ENCODE measurements at places on chromosomes 6 and 20. TPM values are rescaled to one million over a fixed set of nuclear protein-coding genes. Genes with fewer than 3 reads are reported as not detected.

DNA sequence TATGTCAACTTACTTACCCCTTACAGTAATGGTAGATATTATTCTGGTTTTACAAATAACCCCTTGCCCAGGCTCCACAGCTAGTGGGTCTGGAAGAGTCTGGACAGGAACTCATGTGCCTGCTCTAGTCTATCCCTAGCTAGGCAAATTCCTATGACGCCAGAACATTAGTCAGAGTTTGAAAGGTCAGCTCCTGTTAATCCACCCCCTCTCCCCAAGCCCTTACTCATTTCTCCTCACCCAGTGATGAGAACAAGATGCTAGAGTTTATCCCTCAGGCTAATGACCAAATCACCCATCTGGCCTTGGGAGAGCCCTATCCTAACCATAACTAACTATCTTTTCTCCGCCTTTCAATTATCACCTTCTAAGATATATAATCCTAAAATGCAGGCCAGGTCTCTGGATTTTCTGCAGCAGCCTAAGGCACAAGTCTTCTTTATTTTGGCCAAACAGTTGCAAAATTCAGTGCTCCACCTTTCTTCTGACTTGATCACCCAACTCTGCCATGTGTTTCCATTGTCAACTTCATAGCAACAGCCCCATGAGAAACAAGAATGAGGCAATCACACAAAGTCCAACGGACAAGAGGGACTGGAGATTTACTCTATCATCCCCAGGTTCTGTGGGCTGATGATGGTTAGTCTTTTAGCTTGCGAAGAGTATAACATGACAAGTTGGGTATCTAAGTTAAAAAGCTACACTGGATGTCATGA is 113.3 kb downstream of the TASP1 start:
- DNase-seq = no peak
- H3K4me1 ChIP-seq = no peaks in the 10 kb centered on the region
- peaks cover 7% of the 10 kb centered on the region for H3K36me3 ChIP-seq
- H3K27ac ChIP-seq = no peak overlapping the region
- no peaks in the 10 kb centered on the region for H3K27me3 ChIP-seq

GRCh38 chr6:25153079-25153478 is 126.1 kb upstream of the CARMIL1 start:
- no peaks in the 10 kb centered on the region for H3K36me3 ChIP-seq
- no peak overlapping the region for H3K27ac ChIP-seq
- H3K4me3 ChIP-seq = no peak overlapping the region
- no peak for DNase-seq

DNA sequence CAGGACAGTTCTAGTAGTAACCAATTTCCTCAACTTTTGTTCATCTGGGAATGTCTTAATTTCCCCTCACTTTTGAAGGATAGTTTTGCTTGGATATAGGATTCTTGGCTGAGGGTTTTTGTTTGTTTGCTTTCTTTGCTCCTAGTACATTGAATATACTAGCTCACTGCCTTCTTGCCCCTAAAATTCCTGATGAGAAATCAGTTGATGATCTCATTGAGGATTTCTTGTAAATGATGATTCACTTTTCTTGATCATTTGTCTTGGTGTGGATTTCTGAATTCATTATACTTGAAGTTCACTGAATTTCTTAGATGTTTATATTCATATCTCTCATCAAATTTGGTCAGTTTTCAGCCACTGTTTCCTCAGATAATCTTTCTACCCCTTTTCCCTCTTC is 49.1 kb upstream of the PRDM1 start:
- no peaks in the 10 kb centered on the region for H3K4me1 ChIP-seq
- H3K4me3 ChIP-seq = no peak overlapping the region
- H3K36me3 ChIP-seq = no peaks in the 10 kb centered on the region
- DNase-seq = no peak

DNA sequence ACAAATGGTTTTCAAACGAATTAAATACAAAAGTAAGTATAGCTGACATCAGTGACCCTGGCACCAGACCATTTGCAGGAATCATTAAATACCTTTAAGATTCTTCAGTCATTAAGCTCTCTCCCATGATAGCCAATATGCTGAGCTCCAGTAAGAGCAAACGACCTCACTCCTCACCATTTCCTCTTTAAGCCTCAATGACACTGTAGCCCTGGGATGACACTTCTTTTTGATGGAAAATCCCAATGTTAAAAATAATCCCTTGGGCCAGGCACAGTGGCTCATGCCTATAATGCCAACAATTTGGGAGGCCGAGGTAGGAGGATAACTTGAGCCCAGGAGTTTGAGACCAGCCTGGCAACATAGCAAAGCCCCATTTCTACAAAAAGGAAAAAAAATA is 3.3 kb upstream of the SGK1 start:
- DNase-seq = no peak
- no peaks in the 10 kb centered on the region for H3K4me1 ChIP-seq
- H3K27me3 ChIP-seq = no peaks in the 10 kb centered on the region
- no peak overlapping the region for H3K27ac ChIP-seq
- H3K4me3 ChIP-seq = no peak overlapping the region
- no peaks in the 10 kb centered on the region for H3K36me3 ChIP-seq

- DNase-seq = peak; percentile 61
- no peak overlapping the region for H3K4me3 ChIP-seq
- no peaks in the 10 kb centered on the region for H3K27me3 ChIP-seq
- H3K36me3 ChIP-seq = no peaks in the 10 kb centered on the region
- no peaks in the 10 kb centered on the region for H3K4me1 ChIP-seq
Observed at GRCh38 chr6:7505189-7505699, 36.2 kb upstream of the DSP start.

DNA sequence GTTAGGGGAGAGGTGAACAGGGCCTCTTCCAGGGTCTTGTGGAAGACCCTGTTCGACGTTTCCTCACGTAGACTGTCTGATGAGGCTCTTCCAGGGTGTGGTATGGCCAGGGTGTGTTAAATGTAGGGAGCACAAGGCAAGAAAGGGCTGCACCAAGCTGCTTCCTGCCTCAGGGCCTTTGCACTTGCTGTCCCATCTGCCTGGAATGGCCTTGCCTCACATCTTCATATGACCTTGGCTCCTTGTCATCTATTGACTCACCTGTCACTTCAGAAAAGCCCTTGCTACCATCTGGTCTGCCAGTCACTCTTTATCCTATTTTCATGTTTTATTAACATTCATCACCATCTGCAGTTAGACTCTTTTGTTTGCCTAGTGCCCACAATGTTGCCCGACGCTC is 31.0 kb downstream of the E2F3 start:
- H3K4me1 ChIP-seq = no peaks in the 10 kb centered on the region
- H3K36me3 ChIP-seq = no peaks in the 10 kb centered on the region
- no peak overlapping the region for H3K27ac ChIP-seq
- no peak for DNase-seq

The SLC35D3 gene
- not detected for total RNA-seq

GRCh38 chr20:32302507-32302872 is 25.0 kb downstream of the KIF3B start:
- DNase-seq = no peak
- no peaks in the 10 kb centered on the region for H3K4me1 ChIP-seq
- H3K36me3 ChIP-seq = no peaks in the 10 kb centered on the region
- no peaks in the 10 kb centered on the region for H3K27me3 ChIP-seq
- H3K4me3 ChIP-seq = no peak overlapping the region

- no peaks in the 10 kb centered on the region for H3K4me1 ChIP-seq
- peaks cover 2% of the 10 kb centered on the region for H3K27me3 ChIP-seq
- no peak for DNase-seq
- no peaks in the 10 kb centered on the region for H3K36me3 ChIP-seq
- H3K27ac ChIP-seq = no peak overlapping the region
Observed at GRCh38 chr20:59182401-59183044, 18.9 kb downstream of the ZNF831 start.

GRCh38 chr6:24330137-24330732 is 27.6 kb downstream of the DCDC2 start:
- no peaks in the 10 kb centered on the region for H3K4me1 ChIP-seq
- H3K36me3 ChIP-seq = no peaks in the 10 kb centered on the region
- no peak overlapping the region for H3K4me3 ChIP-seq
- no peak overlapping the region for H3K27ac ChIP-seq
- no peaks in the 10 kb centered on the region for H3K27me3 ChIP-seq

The BPIFB2 gene
- not detected for total RNA-seq

DNA sequence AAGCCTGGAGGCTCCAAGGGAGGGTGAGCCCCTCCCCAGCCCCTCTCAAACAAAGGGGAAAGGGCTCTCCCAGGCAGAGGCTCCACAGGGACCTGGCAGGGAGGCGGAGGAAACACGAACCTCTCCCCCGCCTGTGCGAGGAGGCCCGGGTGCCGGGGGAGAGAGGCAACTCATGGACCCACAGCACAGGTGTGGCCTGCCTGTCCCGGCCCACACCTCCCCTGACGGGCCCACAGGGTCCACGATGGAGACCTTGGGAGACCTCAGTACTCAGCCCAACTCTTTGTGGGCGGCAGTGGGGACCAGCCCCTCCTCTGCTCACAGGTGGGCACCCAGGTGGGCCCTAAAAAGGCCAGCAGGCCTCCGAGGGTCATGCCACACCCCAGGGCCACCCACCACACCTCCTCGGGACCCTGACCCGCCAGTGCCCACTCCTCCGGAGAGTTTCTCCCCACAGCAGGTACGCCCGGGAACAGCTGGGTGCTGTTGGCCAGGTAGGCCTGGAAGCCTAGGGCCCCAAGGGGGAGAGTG is 12.2 kb downstream of the LAMA5 start:
- peak overlapping the region; percentile 77 for H3K27ac ChIP-seq
- no peak for DNase-seq
- H3K4me1 ChIP-seq = no peaks in the 10 kb centered on the region
- H3K36me3 ChIP-seq = no peaks in the 10 kb centered on the region

DNA sequence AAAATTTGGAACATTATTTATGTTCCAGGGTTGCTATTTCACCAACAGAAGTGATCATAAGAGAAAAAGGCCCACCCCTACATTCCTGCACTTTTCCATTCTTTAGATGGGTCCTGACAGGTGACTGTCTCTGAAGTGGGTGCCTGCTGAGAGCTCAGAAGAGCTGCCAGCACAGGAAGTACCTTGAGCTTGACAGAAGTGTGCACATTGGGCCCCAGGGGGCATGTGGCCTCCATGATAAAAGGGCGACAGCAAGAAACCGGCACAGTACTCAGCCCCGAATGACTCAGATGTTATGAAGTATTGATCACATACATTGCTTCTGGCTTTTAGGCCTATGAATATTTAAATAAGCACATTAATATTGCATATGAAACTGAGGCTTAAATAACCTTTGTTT is 150.4 kb downstream of the PCSK2 start:
- no peak overlapping the region for H3K27ac ChIP-seq
- H3K4me1 ChIP-seq = no peaks in the 10 kb centered on the region
- no peak overlapping the region for H3K4me3 ChIP-seq

The OR12D3 gene
- not detected for total RNA-seq

DNA sequence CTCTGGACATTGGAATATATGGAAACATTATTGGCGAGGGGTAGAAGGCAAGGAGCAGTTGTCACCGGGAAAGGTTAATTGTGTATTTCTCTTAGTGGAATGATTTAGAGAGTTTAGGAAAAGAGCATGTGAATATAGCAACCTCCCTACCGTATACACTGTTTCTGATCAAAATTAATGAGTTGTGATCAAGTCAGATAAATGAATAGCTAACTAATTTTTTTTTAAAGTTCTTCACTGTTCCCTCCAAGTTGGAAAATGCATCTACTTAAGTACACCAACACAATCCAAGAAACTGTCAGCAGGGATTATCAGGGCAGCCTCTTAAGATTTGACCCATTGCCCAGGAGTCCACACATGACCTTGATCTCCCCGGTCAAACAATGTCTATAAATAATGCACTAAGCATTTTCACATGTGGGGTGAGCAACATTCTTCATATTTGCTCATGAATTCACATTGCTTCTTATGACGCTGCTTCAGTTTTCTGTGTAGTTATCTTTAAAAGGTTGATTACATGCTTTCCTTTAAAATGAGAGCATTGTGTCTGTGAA is 680.8 kb upstream of the NRSN1 start:
- DNase-seq = no peak
- H3K27me3 ChIP-seq = no peaks in the 10 kb centered on the region
- peaks cover 4% of the 10 kb centered on the region for H3K4me1 ChIP-seq
- H3K4me3 ChIP-seq = no peak overlapping the region
- H3K36me3 ChIP-seq = no peaks in the 10 kb centered on the region

The USP49 gene
- 5.3 TPM for total RNA-seq

GRCh38 chr6:71507183-71507582 is 218.6 kb downstream of the OGFRL1 start:
- no peaks in the 10 kb centered on the region for H3K36me3 ChIP-seq
- DNase-seq = no peak
- H3K27me3 ChIP-seq = no peaks in the 10 kb centered on the region
- peaks cover 2% of the 10 kb centered on the region for H3K4me1 ChIP-seq
- H3K4me3 ChIP-seq = no peak overlapping the region

DNA sequence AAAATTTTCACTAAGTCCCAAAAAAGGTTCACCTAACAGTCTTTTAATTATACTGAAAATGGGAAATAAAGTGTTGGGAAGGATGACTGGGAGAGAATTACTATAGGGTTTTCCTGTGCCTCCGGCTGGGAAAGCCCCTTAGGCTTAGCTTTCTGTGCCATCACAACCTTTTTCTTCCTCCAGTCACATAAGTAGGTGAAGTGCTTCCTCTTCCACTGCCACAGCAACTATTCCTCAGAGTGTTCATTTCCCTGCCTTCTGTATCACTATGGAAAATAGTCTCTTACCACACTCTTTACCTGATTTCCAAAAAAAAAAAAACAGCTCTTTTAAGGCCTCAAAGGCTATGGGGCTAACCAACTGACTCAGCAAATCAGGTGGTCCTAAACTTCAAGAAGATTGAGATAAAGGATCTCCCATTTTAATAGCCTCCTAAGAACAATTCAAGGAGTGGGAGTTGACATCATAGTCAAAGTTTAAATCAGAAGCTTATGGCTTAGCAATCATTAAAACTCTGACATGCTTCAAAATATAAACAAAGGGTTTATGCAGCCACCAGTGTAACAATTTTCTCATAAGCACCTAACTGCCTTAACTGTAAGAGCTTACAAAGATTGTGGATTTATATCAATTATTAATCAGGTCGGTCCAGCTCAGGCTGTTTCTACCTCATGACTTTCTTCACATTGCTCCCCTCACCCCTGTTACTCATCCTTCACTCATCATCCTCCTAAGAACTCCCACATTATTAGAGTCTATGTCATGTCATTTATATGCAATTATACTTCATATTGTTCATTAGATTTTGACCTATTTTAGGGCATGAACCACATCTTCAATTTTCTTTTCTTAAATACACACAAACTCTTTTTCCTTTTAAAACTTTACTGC is 95.3 kb downstream of the RNGTT start:
- no peaks in the 10 kb centered on the region for H3K36me3 ChIP-seq
- DNase-seq = no peak
- no peak overlapping the region for H3K27ac ChIP-seq
- H3K4me1 ChIP-seq = no peaks in the 10 kb centered on the region
- H3K4me3 ChIP-seq = no peak overlapping the region

Data from aorta (tissue), 5 donors.